ENCODE measurements at places on chromosomes 5 and 9. TPM values are rescaled to one million over a fixed set of nuclear protein-coding genes. Genes with fewer than 3 reads are reported as not detected.

The LRRC14B gene
- polyA plus RNA-seq, result not detected

The CCIN gene
- polyA plus RNA-seq, result 0.03 TPM

The RORB gene
- polyA plus RNA-seq, result 0.02 TPM

The GAPT gene
- 56.0 TPM for polyA plus RNA-seq

The ACTBL2 gene
- polyA plus RNA-seq, result not detected

The ADRA1B gene
- 4.3 TPM for polyA plus RNA-seq

The ZFP2 gene
- 1.7 TPM for polyA plus RNA-seq

The FAM219A gene
- polyA plus RNA-seq, result 3.2 TPM

The BTNL9 gene
- 17.2 TPM for polyA plus RNA-seq

The DOCK2 gene
- polyA plus RNA-seq, result 30.6 TPM

The NUTM2F gene
- polyA plus RNA-seq, result not detected

The ADGRD2 gene
- not detected for polyA plus RNA-seq

- H3K4me3 ChIP-seq, result no peak overlapping the region
- H3K27me3 ChIP-seq, result no peaks in the 10 kb centered on the region
- DNase-seq, result no peak
- H3K4me1 ChIP-seq, result no peaks in the 10 kb centered on the region
Measured at GRCh38 chr5:113505181-113505580, 8.3 kb upstream of the YTHDC2 start.

DNA sequence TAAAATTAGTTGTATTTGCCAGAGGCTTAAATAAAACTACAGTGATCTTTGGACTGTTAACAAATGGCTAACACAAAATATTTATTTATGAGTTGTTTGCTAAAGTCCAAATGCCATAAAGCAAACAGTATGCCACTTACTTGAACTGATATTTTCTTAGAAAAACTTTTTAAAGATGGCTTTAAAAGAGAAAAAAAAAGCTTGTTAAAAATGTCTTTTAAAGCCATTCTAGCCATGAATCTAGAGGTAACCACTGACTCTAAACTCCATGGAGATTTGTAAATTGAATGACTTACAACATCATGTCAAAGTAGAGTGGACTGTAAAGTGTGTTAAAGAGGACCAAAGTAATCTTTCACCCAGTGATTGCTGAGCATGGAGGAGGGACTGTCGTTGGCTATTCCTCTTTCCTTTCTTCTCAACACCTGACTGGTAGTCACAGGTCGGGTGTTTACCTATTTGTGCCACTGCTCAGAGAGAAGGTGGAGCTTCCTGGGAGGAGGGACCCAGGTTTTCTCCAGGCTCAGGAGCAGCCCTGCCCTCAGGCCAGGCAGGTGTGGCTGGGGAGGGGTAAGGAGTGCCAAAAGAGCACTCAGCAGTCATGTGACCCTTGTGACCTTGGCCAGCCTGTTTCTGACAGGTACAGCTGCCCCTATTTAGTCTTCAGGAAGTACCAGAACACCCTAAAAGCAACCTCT, 69.1 kb upstream of the TJP2 start:
- no peaks in the 10 kb centered on the region for H3K27me3 ChIP-seq
- DNase-seq, result no peak
- no peak overlapping the region for H3K27ac ChIP-seq
- H3K36me3 ChIP-seq, result no peaks in the 10 kb centered on the region
- H3K4me3 ChIP-seq, result no peak overlapping the region

GRCh38 chr5:172792701-172793570, 21.9 kb upstream of the DUSP1 start:
- H3K36me3 ChIP-seq, result no peaks in the 10 kb centered on the region
- H3K4me1 ChIP-seq, result peaks cover 18% of the 10 kb centered on the region
- no peak for DNase-seq
- no peak overlapping the region for H3K4me3 ChIP-seq
- H3K27me3 ChIP-seq, result no peaks in the 10 kb centered on the region
- peak overlapping the region; percentile 71 for H3K27ac ChIP-seq

DNA sequence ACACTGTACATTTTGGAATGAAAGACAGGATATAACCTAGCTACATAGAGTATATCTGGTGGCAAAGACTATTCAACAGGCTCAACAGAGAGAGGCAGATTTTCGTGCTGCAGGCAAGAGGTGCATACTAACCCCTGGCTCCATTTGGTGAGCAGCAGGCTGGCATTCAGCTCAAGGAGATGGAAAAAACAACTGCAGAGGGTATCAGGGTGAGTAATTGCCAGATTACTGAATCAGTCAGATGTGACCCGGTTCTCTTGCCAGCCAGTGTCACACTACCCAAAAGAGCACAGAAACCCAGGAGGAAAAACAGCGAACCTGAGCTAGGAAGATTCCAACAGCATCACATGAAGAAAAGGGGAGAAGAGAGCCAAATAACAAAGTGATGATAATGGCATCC, 130.4 kb upstream of the PRLR start:
- H3K27me3 ChIP-seq, result no peaks in the 10 kb centered on the region
- H3K4me3 ChIP-seq, result no peak overlapping the region
- no peak for DNase-seq
- no peak overlapping the region for H3K27ac ChIP-seq

GRCh38 chr5:180522330-180522729, 28.2 kb downstream of the CNOT6 start:
- no peak for DNase-seq
- H3K27me3 ChIP-seq, result no peaks in the 10 kb centered on the region
- H3K36me3 ChIP-seq, result no peaks in the 10 kb centered on the region
- peaks cover 70% of the 10 kb centered on the region for H3K4me1 ChIP-seq
- H3K4me3 ChIP-seq, result no peak overlapping the region
- H3K27ac ChIP-seq, result no peak overlapping the region

DNA sequence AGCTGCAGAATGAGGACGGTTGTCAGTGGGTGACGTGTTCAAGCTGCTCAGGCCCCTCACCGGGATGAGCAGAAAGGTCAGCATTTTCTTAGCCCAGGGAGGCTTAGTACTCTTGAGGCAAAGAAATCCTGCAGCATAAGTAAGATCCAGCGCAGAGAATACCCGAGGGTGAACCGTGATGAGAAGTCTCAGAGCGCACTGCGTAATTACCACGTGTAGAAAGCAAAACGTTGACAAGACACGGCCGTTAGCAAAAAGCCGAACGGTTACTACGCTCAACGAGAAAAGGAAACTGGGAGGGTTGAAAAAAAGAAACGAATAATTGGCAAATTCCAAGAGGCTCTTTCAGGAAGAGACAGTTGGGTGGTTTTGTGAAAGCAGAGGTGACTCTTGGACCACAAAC, 104.0 kb downstream of the COL23A1 start:
- no peak for DNase-seq
- H3K4me1 ChIP-seq, result peaks cover 32% of the 10 kb centered on the region
- no peaks in the 10 kb centered on the region for H3K27me3 ChIP-seq
- no peak overlapping the region for H3K4me3 ChIP-seq

DNA sequence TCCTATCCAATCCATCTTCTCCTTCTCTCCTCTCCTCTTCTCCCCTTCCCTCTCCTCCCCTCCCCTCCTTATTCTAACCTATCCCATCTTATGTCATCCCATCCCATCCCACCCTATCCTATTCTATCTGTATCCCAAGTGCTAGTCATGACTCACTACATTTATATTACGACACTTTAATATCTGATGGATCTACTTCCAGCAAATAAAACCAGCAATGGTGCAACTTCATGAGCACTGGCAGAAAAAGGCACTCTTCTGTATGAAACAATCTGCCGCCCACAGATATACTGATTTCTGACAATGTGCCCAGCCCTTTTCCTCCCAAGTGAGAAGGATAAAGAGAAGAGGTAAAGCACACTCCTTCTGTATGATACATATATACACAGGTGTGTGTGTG, 86.6 kb upstream of the ANKH start:
- H3K27ac ChIP-seq, result no peak overlapping the region
- no peaks in the 10 kb centered on the region for H3K36me3 ChIP-seq
- H3K4me3 ChIP-seq, result no peak overlapping the region
- H3K4me1 ChIP-seq, result no peaks in the 10 kb centered on the region
- no peak for DNase-seq
- H3K27me3 ChIP-seq, result no peaks in the 10 kb centered on the region

DNA sequence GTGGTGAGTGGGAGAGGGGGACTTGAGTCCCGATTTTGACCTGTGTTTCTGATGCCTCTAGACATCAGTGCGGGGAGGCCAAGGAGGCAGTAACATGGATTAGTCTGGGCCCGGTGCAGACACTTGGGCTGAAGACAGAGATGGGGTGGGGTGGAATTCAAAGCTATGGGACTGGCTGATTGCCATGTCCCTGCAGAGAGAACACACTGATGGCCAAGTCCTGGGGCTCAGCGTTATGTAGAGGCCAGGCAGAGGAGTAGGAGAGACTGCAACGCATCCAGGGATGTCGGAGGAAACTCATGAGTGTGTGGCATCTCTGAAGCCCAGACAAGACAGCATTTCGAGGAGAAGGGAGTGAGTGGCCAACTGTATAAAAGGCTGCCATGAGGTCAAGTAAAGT, 30.1 kb downstream of the PSD2 start:
- H3K36me3 ChIP-seq, result no peaks in the 10 kb centered on the region
- no peaks in the 10 kb centered on the region for H3K27me3 ChIP-seq
- no peak overlapping the region for H3K27ac ChIP-seq
- no peak for DNase-seq

GRCh38 chr5:96963267-96963666, 27.4 kb downstream of the LNPEP start:
- H3K27me3 ChIP-seq, result no peaks in the 10 kb centered on the region
- DNase-seq, result no peak
- no peak overlapping the region for H3K4me3 ChIP-seq
- peaks cover 46% of the 10 kb centered on the region for H3K4me1 ChIP-seq
- no peaks in the 10 kb centered on the region for H3K36me3 ChIP-seq

DNA sequence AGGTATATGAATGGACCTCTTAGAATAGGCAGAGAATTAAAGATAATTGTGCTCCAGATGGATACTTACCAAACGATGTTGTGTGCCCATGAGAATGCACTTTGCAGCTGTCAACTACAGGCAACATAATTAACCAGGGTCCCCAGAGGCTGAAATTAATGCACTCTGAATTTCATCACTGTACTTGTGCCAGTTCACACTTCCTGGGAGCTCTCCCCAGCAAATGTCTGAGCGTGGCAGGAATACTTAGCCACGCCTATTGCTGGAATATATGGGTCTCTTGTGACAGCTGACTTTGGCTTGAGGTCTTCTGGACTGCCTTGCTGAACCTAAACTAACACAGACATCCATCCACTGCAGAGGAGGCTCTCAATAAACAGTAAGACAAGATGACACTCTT, 11.9 kb upstream of the C1QTNF2 start:
- no peak overlapping the region for H3K27ac ChIP-seq
- H3K4me3 ChIP-seq, result no peak overlapping the region
- H3K4me1 ChIP-seq, result no peaks in the 10 kb centered on the region
- H3K36me3 ChIP-seq, result no peaks in the 10 kb centered on the region
- DNase-seq, result no peak
- no peaks in the 10 kb centered on the region for H3K27me3 ChIP-seq

DNA sequence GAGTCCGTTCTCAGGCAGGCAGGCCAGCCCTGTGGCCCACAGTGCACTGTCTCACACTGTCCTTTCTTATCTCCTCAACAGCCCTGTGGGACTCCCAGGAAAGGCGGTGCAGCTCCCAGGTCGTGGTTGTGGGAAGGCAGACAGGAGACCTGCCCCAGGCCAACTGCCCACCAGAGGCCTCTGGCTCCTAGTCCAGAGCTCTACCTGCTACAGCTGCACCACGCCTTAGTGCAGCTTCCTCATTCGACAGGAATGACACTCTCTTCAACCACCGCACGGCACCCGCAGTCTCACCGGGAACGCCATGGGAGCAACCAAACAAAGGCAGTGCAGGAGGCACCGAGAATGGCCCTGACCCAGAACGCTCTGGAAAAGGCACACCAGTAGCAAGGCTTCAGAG, 25.3 kb downstream of the CAMSAP1 start:
- H3K4me1 ChIP-seq, result peaks cover 4% of the 10 kb centered on the region
- H3K4me3 ChIP-seq, result no peak overlapping the region
- H3K27ac ChIP-seq, result no peak overlapping the region
- peaks cover 43% of the 10 kb centered on the region for H3K36me3 ChIP-seq

DNA sequence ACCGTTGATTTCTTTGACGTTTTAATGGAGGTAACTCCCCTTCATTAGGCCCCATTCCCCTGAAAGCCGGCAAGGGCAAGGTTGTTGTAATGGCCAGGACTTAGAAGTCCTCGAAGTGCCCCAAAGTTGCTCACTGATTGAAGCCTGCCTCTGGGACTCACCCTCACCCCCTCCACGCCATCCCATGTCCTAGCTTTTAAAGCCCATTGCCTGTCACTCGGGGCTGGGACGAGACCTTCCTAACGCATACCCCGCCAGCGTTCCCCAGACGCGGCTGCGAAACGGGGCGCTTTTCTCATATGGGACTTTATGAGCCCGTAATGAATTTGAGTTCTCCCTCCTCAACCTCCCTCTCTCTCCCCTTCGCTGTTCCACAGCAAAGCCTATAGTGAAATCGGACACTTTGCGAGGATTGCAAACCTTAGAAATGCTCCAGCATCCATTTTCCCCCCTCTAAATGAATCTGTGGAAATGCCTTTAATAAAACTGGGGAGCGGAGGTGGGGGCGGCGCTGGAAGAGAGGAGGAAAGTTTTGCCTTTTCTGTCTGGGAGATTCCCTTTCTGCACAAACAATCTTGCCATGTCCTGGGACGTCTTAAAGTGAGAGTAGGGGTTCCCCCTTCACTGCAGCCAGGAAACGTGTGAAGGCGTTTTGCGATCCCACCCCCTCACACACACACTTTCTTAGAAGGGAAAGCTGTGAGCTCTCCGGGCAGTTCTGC, 1.5 kb downstream of the PAPPA start:
- no peak for DNase-seq
- no peaks in the 10 kb centered on the region for H3K4me1 ChIP-seq
- H3K4me3 ChIP-seq, result peak overlapping the region; percentile 58
- H3K27ac ChIP-seq, result no peak overlapping the region
- H3K36me3 ChIP-seq, result no peaks in the 10 kb centered on the region

DNA sequence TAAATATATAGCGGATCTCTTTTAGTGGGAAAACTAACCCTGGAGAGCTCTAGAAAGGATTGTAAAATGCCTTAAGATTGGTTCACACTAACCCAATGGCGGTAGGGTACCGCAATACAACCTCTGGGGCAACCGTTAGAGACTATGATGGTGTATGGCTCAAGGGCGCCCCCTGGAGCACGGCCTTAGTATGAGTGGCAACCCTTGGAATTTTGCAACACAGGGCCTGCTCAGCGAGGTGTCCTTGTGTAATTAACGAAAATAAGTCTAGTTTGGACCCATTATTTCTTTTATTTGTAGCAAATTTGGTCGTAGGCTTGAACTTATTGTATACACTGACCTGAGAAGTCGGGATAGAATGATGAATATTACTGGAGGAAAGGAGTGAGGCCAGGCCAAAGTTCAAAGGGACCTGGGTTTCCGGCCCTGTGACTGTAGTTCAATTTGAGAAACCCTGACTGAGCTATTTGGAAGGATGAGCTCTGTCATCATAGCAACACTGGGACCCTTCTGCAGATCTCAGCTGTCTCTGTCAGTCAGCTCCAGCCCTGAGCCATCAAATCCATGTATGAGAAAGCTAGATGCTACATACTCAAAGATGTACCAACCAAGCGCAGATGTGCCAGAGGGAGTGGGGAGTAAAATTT, 54.8 kb downstream of the CAMK4 start:
- no peaks in the 10 kb centered on the region for H3K27me3 ChIP-seq
- H3K27ac ChIP-seq, result no peak overlapping the region
- peak; percentile 86 for DNase-seq
- no peaks in the 10 kb centered on the region for H3K4me1 ChIP-seq

GRCh38 chr5:83562791-83563557, 91.4 kb downstream of the VCAN start:
- DNase-seq, result no peak
- no peak overlapping the region for H3K4me3 ChIP-seq
- no peaks in the 10 kb centered on the region for H3K27me3 ChIP-seq

GRCh38 chr9:135779571-135779970, 77.6 kb downstream of the KCNT1 start:
- no peak for DNase-seq
- H3K27ac ChIP-seq, result no peak overlapping the region
- H3K36me3 ChIP-seq, result no peaks in the 10 kb centered on the region
- H3K4me1 ChIP-seq, result no peaks in the 10 kb centered on the region
- no peak overlapping the region for H3K4me3 ChIP-seq

Data from spleen (tissue), 13 donors.